ENCODE measurements at places on chromosomes 2 and 18. TPM values are rescaled to one million over a fixed set of nuclear protein-coding genes. Genes with fewer than 3 reads are reported as not detected.

GRCh38 chr2:228522276-228522675 lies 340.8 kb upstream of the SPHKAP start:
- no peak for DNase-seq

DNA sequence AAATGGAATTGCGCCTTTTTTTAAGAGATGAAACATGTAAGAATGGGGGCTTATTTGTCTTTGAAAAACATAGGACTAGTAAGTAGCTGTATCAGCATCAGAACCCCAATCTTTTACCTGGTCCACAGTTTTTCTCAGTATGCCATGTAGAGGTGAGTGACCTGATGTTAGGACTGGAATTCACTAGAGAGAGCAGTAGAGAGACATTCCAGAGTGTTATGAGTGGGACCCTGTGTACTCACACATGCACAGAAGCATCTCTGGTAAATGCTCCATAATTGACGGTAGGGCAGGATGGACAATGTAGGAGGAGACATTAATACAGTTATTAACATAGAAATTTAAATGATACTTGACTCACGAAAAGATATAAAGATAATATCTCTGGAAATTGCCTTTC lies 1.4 kb upstream of the GALNT13 start:
- no peak for DNase-seq

DNA sequence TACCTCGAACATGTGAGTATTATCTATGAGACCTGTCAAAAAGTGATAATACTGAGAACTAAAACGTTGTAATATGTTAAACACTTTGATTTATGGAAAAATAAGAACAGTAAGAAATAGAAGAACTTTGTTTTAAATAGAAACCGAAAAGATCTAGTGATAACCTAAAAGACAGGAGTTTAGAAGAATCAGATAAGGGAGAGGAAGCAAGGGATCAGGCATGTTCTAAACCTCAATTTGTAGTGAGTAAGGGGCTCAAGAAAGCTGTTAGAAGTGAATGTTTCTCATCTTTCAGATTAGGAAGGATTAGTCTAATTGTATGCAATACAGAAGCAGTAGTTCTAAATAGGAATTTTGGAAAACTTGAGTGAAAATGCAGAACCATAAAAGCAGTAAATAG lies 168.7 kb upstream of the MYO3B start:
- DNase-seq = no peak

GPC1 gene
- total RNA-seq = 88.1 TPM
